ENCODE measurements at places on chromosomes 16 and 17. TPM values are rescaled to one million over a fixed set of nuclear protein-coding genes. Genes with fewer than 3 reads are reported as not detected.
A peak's percentile ranks its signal among the peaks of the same experiment; 100 is the strongest.

GRCh38 chr17:19805006-19805405 is 56.9 kb upstream of the ALDH3A1 start:
- no peaks in the 10 kb centered on the region for H3K27me3 ChIP-seq
- no peaks in the 10 kb centered on the region for H3K4me1 ChIP-seq
- no peak overlapping the region for H3K27ac ChIP-seq
- DNase-seq = no peak

GRCh38 chr16:14958970-14959369 is 15.9 kb upstream of the PDXDC1 start:
- H3K27ac ChIP-seq = no peak overlapping the region
- H3K4me1 ChIP-seq = peaks cover 13% of the 10 kb centered on the region
- no peaks in the 10 kb centered on the region for H3K27me3 ChIP-seq

- H3K4me3 ChIP-seq = no peak overlapping the region
- no peak for DNase-seq
- H3K27me3 ChIP-seq = peaks cover 7% of the 10 kb centered on the region
- no peaks in the 10 kb centered on the region for H3K36me3 ChIP-seq
- peaks cover 18% of the 10 kb centered on the region for H3K4me1 ChIP-seq
Measured at GRCh38 chr17:73371285-73371684, 59.5 kb upstream of the CDC42EP4 start.

- H3K4me1 ChIP-seq = peaks cover 48% of the 10 kb centered on the region
- no peak overlapping the region for H3K4me3 ChIP-seq
- no peaks in the 10 kb centered on the region for H3K36me3 ChIP-seq
- no peak overlapping the region for H3K27ac ChIP-seq
Measured at GRCh38 chr17:39647256-39647655, 10.3 kb downstream of the STARD3 start.

- H3K36me3 ChIP-seq = peaks cover 14% of the 10 kb centered on the region
- H3K27me3 ChIP-seq = peaks cover 48% of the 10 kb centered on the region
Measured at GRCh38 chr16:84839956-84840355, 20.2 kb downstream of the CRISPLD2 start.

- no peak overlapping the region for H3K4me3 ChIP-seq
- no peak for DNase-seq
- peaks cover 42% of the 10 kb centered on the region for H3K4me1 ChIP-seq
- H3K36me3 ChIP-seq = no peaks in the 10 kb centered on the region
- H3K27ac ChIP-seq = no peak overlapping the region
Measured at GRCh38 chr17:57375040-57375769, 118.9 kb downstream of the MSI2 start.

- no peaks in the 10 kb centered on the region for H3K36me3 ChIP-seq
- peaks cover 34% of the 10 kb centered on the region for H3K4me1 ChIP-seq
- H3K4me3 ChIP-seq = no peak overlapping the region
- H3K27ac ChIP-seq = peak overlapping the region; percentile 73
- DNase-seq = no peak
- no peaks in the 10 kb centered on the region for H3K27me3 ChIP-seq
Measured at GRCh38 chr17:50871364-50871763, 5.2 kb upstream of the TOB1 start.

DNA sequence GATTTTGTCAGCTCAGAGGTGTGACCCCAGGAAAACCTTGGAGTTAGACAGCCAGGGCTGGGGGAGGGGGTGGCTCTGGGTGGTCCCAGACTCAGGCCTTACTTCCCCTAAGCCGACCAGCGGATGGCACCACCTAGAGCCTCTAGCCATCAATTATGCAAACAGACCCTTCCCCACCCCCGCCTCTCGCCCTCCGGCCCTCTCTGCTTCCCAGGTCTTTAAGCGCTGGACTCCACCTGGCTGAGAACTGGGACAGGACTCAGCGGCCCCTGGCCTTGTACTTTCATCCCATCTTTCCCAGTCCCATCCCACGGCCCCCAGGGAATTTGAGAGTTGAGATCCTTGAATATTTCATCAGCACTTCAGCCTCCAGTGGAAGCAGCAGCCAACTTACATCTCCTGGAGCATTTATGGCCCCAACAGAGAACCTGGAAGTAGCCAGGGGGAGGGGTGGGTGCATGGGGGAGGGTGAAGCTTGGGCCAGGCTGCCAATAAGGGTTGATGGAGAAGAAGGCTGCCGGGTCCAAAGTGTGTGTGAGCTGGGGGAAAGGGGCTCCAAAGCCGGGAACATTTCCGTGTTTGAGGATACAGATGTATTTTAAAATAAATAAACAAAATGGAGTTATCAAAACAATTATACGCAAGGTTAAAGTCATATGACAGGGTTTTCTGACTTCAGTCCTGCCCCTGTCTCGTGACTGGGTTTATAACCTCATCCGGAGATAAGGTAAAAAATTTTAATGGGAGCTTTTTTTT is 7.5 kb upstream of the JUP start:
- H3K4me1 ChIP-seq = peaks cover 42% of the 10 kb centered on the region
- peak overlapping the region; percentile 96 for H3K27ac ChIP-seq
- no peaks in the 10 kb centered on the region for H3K27me3 ChIP-seq
- DNase-seq = no peak
- H3K4me3 ChIP-seq = peak overlapping the region; percentile 54
- no peaks in the 10 kb centered on the region for H3K36me3 ChIP-seq

GRCh38 chr17:62859146-62859545 is 51.0 kb upstream of the MARCHF10 start:
- no peak overlapping the region for H3K4me3 ChIP-seq
- H3K4me1 ChIP-seq = no peaks in the 10 kb centered on the region
- DNase-seq = no peak
- peaks cover 20% of the 10 kb centered on the region for H3K27me3 ChIP-seq
- H3K36me3 ChIP-seq = no peaks in the 10 kb centered on the region
- no peak overlapping the region for H3K27ac ChIP-seq

GRCh38 chr17:30520436-30520835 is 43.2 kb downstream of the GOSR1 start:
- peak overlapping the region; percentile 38 for H3K27ac ChIP-seq
- no peak overlapping the region for H3K4me3 ChIP-seq
- H3K4me1 ChIP-seq = peaks cover 49% of the 10 kb centered on the region
- H3K36me3 ChIP-seq = peaks cover 57% of the 10 kb centered on the region

Gene HSD11B2
- total RNA-seq = 0.99 TPM

Gene ATAD5
- 0.36 TPM for total RNA-seq
